ENCODE measurements at places on chromosomes 6 and 20. TPM values are rescaled to one million over a fixed set of nuclear protein-coding genes. Genes with fewer than 3 reads are reported as not detected.

The ILRUN gene
- total RNA-seq: 76.6 TPM

The PRSS35 gene
- 4.7 TPM for total RNA-seq

The TAAR8 gene
- total RNA-seq: not detected

The MARCKS gene
- total RNA-seq: 75.6 TPM

The FAM209B gene
- 0.90 TPM for total RNA-seq

The ZC3H12D gene
- 1.2 TPM for total RNA-seq

The LCA5 gene
- 8.8 TPM for total RNA-seq

- no peaks in the 10 kb centered on the region for H3K36me3 ChIP-seq
- DNase-seq: no peak
- no peak overlapping the region for H3K4me3 ChIP-seq
- no peak overlapping the region for H3K27ac ChIP-seq
- H3K27me3 ChIP-seq: no peaks in the 10 kb centered on the region
Measured at GRCh38 chr6:151498327-151498726, 4.5 kb downstream of the CCDC170 start.

- H3K27me3 ChIP-seq: no peaks in the 10 kb centered on the region
- H3K4me1 ChIP-seq: no peaks in the 10 kb centered on the region
- no peak overlapping the region for H3K27ac ChIP-seq
- no peaks in the 10 kb centered on the region for H3K36me3 ChIP-seq
- no peak for DNase-seq
Measured at GRCh38 chr6:65633501-65633900, 73.5 kb downstream of the EYS start.

DNA sequence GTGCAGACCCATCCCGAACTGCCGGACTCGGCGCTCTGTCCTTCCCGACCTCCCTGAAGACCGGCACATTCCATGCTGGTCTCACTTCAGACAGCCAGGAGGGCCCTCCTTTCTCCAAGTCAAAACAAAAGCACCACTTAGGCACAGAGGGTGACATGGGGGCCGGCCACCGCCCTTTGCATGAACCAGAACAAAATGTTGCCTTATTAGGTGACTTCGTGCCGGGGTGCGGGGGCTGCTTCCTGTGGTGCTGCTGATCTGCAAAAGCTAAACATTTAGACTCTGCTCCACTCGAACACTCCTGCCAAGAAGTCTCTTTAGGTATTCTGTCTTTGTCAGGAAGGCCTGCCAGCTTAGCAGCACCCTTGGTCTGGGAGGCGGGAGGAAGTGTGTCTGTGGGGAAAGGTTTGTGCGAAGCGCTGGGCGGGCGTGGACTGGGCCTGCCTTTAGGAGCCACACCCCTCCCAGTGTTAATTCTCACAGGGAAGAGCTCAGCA lies 133.8 kb downstream of the SMOC2 start:
- no peaks in the 10 kb centered on the region for H3K36me3 ChIP-seq
- H3K27ac ChIP-seq: peak overlapping the region; percentile 63
- H3K4me3 ChIP-seq: no peak overlapping the region
- peak; percentile 86 for DNase-seq
- H3K27me3 ChIP-seq: no peaks in the 10 kb centered on the region

- H3K36me3 ChIP-seq: no peaks in the 10 kb centered on the region
- H3K27me3 ChIP-seq: no peaks in the 10 kb centered on the region
- H3K27ac ChIP-seq: no peak overlapping the region
- DNase-seq: no peak
Measured at GRCh38 chr6:156699017-156699421, 78.2 kb upstream of the ARID1B start.

DNA sequence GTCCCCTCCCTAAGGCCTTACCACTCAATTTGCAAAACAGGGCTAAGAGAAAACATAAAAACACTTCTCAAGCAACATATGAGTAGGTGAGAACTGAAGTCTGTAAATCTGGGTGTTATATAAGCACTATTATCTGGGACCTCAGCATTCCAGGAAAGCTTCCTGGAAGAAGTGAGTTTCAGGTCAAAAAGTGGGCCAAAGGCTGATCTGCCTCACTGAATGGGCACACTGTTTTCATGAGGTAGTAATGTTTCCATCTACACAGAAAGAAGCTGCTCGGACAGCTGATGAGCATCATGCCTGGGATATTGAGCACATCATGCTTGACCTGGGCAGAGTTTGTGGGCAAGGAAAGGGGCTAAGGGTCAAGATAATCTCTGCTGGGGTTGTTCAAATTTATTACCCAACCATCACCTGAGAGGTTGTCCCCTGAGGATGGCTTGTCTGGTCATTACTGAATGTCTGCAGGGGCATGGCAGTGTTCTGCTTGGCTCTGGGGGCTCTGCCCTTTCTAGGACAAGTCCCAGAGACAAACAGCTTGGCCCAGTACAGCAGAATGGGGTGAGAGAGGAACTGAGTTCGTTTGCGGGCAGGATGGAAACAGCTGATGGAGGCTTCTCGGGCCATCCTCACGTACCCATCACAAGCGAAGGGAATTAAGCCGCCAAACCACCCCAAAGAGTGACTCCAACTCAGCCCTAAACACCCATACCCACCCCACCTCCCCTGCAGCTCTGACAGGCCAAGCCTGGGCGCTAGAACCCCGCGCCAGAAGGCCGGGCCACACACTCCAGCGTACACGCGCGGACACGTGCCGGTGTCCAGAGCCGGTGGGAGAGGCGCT lies 1.2 kb upstream of the SYNJ2 start:
- peak overlapping the region; percentile 49 for H3K27ac ChIP-seq
- H3K36me3 ChIP-seq: no peaks in the 10 kb centered on the region
- H3K4me3 ChIP-seq: no peak overlapping the region
- DNase-seq: no peak
- no peaks in the 10 kb centered on the region for H3K27me3 ChIP-seq
- no peaks in the 10 kb centered on the region for H3K4me1 ChIP-seq

DNA sequence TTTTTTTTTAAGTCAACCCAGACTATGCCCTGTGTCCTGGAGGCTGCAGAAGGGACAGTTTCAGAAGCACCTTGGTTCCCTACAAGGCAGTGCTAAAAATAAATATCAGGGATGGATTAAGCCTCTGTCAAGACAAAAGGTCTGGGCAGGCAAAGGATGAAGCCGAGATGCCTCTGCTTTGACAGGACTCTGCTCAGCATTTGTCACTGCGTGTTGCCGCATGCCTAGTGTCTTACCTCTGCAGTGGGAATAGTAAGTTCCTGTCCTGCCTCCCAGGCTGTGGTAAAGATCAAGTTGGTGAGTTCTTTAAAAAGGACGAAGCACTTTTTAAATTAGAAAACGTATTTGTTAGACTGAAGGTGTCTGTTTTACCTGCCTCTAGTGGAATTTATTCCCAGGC lies 15.1 kb downstream of the AAR2 start:
- H3K4me1 ChIP-seq: no peaks in the 10 kb centered on the region
- H3K27ac ChIP-seq: no peak overlapping the region
- no peak overlapping the region for H3K4me3 ChIP-seq

- H3K27ac ChIP-seq: no peak overlapping the region
- no peaks in the 10 kb centered on the region for H3K36me3 ChIP-seq
- H3K27me3 ChIP-seq: no peaks in the 10 kb centered on the region
- DNase-seq: no peak
- H3K4me3 ChIP-seq: no peak overlapping the region
- no peaks in the 10 kb centered on the region for H3K4me1 ChIP-seq
Measured at GRCh38 chr6:143784316-143784715, 58.8 kb upstream of the LTV1 start.

GRCh38 chr6:72669324-72669723 lies 47.5 kb downstream of the KCNQ5 start:
- no peaks in the 10 kb centered on the region for H3K27me3 ChIP-seq
- H3K36me3 ChIP-seq: no peaks in the 10 kb centered on the region
- no peaks in the 10 kb centered on the region for H3K4me1 ChIP-seq
- H3K4me3 ChIP-seq: no peak overlapping the region
- H3K27ac ChIP-seq: no peak overlapping the region
- no peak for DNase-seq

- H3K27me3 ChIP-seq: no peaks in the 10 kb centered on the region
- H3K4me3 ChIP-seq: no peak overlapping the region
- no peak for DNase-seq
- H3K27ac ChIP-seq: no peak overlapping the region
Measured at GRCh38 chr6:31588871-31589650, 3.0 kb downstream of the LST1 start.

- H3K27ac ChIP-seq: no peak overlapping the region
- no peak for DNase-seq
- H3K4me3 ChIP-seq: no peak overlapping the region
- no peaks in the 10 kb centered on the region for H3K4me1 ChIP-seq
- no peaks in the 10 kb centered on the region for H3K27me3 ChIP-seq
- H3K36me3 ChIP-seq: no peaks in the 10 kb centered on the region
Measured at GRCh38 chr20:61193164-61193563, 58.9 kb upstream of the CDH4 start.

- no peak for DNase-seq
- no peaks in the 10 kb centered on the region for H3K36me3 ChIP-seq
- H3K4me3 ChIP-seq: peak overlapping the region; percentile 99
- peak overlapping the region; percentile 62 for H3K27ac ChIP-seq
- no peaks in the 10 kb centered on the region for H3K27me3 ChIP-seq
Measured at GRCh38 chr6:148342100-148342349, 613 bp upstream of the SASH1 start.

- no peaks in the 10 kb centered on the region for H3K27me3 ChIP-seq
- H3K4me3 ChIP-seq: no peak overlapping the region
- H3K27ac ChIP-seq: no peak overlapping the region
- H3K36me3 ChIP-seq: no peaks in the 10 kb centered on the region
Measured at GRCh38 chr6:149335924-149336608, 18.6 kb downstream of the TAB2 start.

- peaks cover 2% of the 10 kb centered on the region for H3K4me1 ChIP-seq
- DNase-seq: no peak
- H3K4me3 ChIP-seq: no peak overlapping the region
- H3K36me3 ChIP-seq: no peaks in the 10 kb centered on the region
Measured at GRCh38 chr6:101741474-101742171, 348.1 kb downstream of the GRIK2 start.

DNA sequence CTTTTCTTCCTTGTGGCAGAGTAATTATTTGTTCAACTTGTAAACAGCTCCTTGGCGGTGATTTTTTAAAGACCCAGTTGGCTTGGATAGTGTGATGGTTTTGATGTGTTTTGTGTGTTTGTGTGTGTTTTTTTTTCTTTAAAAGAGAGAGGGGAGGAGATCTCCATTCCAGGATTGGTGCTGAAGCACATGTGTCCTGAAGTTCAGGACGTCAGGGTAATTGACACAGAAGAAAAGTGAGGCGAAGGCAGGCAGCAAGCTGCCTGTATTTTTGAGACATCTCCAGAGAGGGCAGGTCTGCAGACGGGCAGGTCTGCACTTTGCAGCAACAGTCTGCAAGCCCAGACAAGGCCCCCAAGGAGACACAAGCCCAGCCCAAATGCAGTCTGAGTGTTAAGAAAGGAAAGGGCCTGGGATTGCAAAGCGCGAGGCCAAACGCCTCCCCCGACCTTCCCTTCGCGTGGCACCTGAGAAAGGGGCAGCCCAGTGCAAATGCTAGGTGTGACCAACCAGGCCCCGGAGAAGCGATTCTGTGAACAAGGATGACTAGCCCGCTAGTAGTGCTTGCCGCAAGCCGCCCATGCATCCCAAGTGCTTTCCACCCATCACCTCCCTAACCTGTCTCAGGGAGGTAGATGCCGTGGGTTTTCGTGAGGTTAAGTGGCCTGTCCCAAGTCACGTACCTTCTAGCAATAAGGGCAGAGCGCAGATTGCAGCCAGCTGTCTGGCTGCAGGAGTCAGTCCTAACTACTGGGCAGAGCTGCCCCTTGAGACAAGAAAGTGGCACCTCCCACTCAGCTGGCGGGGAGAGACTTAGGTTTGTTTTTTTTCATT lies 230.5 kb downstream of the ZMYND8 start:
- no peaks in the 10 kb centered on the region for H3K4me1 ChIP-seq
- no peaks in the 10 kb centered on the region for H3K36me3 ChIP-seq
- no peaks in the 10 kb centered on the region for H3K27me3 ChIP-seq
- no peak for DNase-seq
- H3K4me3 ChIP-seq: no peak overlapping the region

DNA sequence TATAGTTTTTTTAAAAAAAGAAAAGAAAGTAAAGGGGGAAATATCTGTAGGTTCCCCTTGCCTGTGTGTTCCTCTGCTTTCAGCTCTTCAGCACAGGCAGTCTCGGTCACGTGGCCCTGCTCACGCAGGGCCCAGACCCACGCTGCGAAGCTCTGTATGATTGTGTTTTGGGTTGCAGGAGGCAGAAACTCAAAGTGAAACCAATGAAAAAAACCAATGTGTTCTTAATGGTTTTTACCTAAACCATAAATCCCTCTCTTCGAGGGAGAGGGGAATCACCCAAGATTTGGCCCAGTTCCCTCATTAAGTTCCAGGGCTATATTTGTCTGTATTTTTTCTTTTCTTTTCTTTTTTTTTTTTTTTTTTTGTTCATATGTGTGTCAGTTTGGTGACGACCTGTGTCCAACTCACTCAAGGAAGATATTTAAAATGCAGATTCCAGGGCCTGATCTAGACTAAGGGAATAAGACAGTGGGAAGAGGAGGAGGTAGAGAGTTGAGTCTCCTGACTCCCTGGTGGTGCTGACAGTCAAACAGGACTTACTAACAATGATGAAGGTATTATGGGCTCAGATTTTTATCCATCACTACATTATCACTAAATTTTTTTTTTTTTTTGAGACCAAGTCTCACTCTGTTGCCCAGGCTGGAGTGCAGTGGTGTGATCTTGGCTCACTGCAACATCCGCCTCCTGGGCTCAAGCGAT lies 33.8 kb upstream of the RREB1 start:
- H3K27ac ChIP-seq: no peak overlapping the region
- no peaks in the 10 kb centered on the region for H3K27me3 ChIP-seq
- peak; percentile 79 for DNase-seq
- no peaks in the 10 kb centered on the region for H3K36me3 ChIP-seq
- no peak overlapping the region for H3K4me3 ChIP-seq
- H3K4me1 ChIP-seq: no peaks in the 10 kb centered on the region

- H3K27ac ChIP-seq: no peak overlapping the region
- no peak overlapping the region for H3K4me3 ChIP-seq
- no peaks in the 10 kb centered on the region for H3K4me1 ChIP-seq
- H3K27me3 ChIP-seq: no peaks in the 10 kb centered on the region
Measured at GRCh38 chr20:23122321-23122720, 36.2 kb upstream of the CD93 start.

- no peaks in the 10 kb centered on the region for H3K36me3 ChIP-seq
- no peak for DNase-seq
- no peak overlapping the region for H3K4me3 ChIP-seq
- H3K27ac ChIP-seq: no peak overlapping the region
Measured at GRCh38 chr20:11497545-11497944, 420.1 kb upstream of the BTBD3 start.

- DNase-seq: no peak
- no peaks in the 10 kb centered on the region for H3K27me3 ChIP-seq
- no peak overlapping the region for H3K27ac ChIP-seq
Measured at GRCh38 chr6:159427771-159428170, 258.6 kb downstream of the FNDC1 start.

GRCh38 chr6:111672761-111673450 lies 67.2 kb upstream of the TRAF3IP2 start:
- no peak for DNase-seq
- no peaks in the 10 kb centered on the region for H3K4me1 ChIP-seq
- H3K27ac ChIP-seq: no peak overlapping the region
- no peak overlapping the region for H3K4me3 ChIP-seq
- no peaks in the 10 kb centered on the region for H3K27me3 ChIP-seq

- H3K4me1 ChIP-seq: no peaks in the 10 kb centered on the region
- H3K27ac ChIP-seq: no peak overlapping the region
- no peaks in the 10 kb centered on the region for H3K27me3 ChIP-seq
- no peaks in the 10 kb centered on the region for H3K36me3 ChIP-seq
Measured at GRCh38 chr6:106564476-106564875, 64.8 kb downstream of the RTN4IP1 start.
